ENCODE measurements at places on chromosomes 6 and 20. TPM values are rescaled to one million over a fixed set of nuclear protein-coding genes. Genes with fewer than 3 reads are reported as not detected.

The PBX2 gene
- total RNA-seq: 59.6 TPM

- no peaks in the 10 kb centered on the region for H3K36me3 ChIP-seq
- H3K27ac ChIP-seq: no peak overlapping the region
- no peak for DNase-seq
- no peaks in the 10 kb centered on the region for H3K27me3 ChIP-seq
- H3K4me1 ChIP-seq: no peaks in the 10 kb centered on the region
Measured at GRCh38 chr6:54541541-54541940, 233.3 kb downstream of the TINAG start.

The REM1 gene
- not detected for total RNA-seq

DNA sequence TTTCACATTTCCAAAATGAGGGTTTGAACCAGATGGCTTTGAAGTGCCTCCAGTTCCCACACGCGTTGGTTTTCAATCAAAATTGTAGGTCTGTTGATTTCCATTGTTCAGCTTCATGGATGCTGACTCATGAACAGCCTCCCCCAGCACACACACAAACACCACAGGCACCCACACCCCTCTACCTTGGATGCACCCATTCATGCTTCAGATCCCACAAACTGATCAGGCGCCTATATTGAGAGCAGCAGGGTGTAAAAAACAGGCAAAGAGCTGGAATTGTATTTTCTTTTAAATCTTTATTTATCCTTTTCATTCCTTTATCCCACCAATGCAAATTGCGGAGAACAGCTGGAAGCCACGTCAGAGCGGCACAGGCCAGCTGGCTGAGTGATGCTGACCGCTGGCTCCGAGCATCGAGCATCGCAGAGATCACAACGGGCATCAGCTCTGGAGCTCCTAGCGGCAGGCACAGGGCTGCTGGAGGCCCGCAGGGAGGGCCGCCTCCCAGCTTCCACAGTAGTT, 29.3 kb upstream of the TBC1D7 start:
- H3K4me3 ChIP-seq: no peak overlapping the region
- H3K36me3 ChIP-seq: no peaks in the 10 kb centered on the region
- H3K27me3 ChIP-seq: no peaks in the 10 kb centered on the region
- peaks cover 46% of the 10 kb centered on the region for H3K4me1 ChIP-seq
- peak; percentile 14 for DNase-seq

The ASIP gene
- not detected for total RNA-seq

- H3K27ac ChIP-seq: peak overlapping the region; percentile 18
- H3K27me3 ChIP-seq: no peaks in the 10 kb centered on the region
- H3K36me3 ChIP-seq: no peaks in the 10 kb centered on the region
- H3K4me3 ChIP-seq: no peak overlapping the region
- peaks cover 30% of the 10 kb centered on the region for H3K4me1 ChIP-seq
Measured at GRCh38 chr20:59273739-59274357, 26.6 kb upstream of the EDN3 start.

The RSPH4A gene
- 0.11 TPM for total RNA-seq

DNA sequence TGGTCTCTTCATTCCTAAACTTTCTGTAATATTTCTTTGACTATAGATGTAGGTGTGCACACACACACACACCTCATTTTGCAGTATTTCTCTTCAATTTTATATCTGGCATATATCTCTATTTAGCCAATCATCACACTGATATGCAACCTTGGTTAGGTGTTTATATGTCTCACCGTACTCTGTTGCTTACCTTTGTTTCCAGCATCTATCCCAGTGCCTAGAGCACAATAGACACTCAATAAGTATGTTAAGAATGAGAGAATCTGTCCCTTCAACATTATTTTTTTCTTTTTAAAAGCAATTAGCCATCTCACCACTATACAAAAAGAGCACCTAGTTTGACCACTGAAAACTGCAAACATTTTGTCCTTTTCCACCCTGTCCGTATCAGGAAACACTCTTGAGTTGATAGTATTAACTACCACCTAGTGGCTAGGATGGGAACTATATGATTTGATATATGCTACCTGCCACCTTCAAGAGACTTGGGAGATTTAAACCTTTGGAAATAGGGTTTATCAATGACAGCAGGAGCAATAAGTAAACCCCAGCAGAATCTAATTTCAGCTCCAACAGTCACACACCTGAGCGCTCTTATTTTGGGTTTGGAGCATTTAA, 48.7 kb upstream of the RSPO3 start:
- no peak overlapping the region for H3K4me3 ChIP-seq
- DNase-seq: no peak
- no peaks in the 10 kb centered on the region for H3K36me3 ChIP-seq

DNA sequence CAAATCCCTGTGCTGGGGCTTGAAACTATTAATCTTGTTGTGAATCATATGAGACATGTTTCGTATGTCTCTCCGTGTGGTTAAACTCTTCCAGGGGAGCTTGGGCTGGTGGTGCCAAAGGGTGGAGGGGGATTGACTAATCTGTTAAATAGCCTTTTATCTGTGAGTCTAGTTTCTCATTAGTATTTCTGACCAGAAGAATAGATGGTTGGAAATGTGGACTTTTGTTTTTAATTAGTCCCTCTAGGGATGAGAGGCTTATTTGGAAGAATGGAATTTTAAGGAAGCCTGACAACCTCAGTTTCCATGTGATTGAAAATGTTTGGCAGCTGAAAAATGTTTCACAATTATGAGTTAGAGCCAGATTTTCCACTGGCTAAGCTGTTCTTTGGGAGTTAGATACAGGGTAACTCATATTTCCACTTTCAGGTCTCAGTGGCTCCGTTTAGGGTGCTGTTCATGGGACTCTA, 117.3 kb downstream of the BCKDHB start:
- no peak overlapping the region for H3K4me3 ChIP-seq
- H3K4me1 ChIP-seq: no peaks in the 10 kb centered on the region
- H3K27ac ChIP-seq: no peak overlapping the region
- H3K36me3 ChIP-seq: peaks cover 19% of the 10 kb centered on the region
- no peaks in the 10 kb centered on the region for H3K27me3 ChIP-seq
- no peak for DNase-seq

The ERVFRD-1 gene
- total RNA-seq: not detected

Measured in activated CD8-positive, alpha-beta T cell treated with anti-CD3 and anti-CD28 coated beads for 36 hours (primary cell).